ENCODE measurements at places on chromosomes 4 and X.

- DNase-seq = peak; percentile 23
Observed at GRCh38 chr4:151524610-151525009, 115.6 kb downstream of the FHIP1A start.

DNA sequence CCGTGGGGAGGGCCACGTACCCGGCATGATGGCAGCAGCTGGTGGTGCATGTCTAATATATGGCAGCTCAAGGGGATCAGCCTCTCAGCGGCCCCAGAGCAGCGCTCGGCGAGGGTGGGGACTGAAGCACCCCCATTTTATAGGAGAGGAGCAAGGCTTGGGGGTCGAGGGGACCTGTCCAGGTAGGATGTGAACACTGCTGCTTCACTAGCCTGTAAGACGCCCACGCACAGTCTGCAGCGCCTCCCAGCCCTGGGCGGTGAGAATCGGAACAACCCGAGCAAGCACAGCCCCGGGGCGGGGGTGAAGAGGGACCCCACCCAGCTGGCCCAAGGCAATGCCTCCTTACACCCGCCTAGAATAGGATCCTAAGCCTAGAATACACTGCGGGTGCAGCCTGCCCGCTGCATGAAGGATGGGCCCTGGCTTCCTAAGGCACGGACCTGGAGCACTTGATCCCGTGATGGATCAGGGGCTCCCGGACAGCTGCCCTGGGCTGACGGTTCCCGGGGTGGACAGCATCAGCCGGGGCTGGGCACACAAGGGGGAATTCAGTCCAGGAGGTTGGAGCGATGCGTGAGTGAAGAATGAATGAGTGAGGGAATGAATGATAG lies 17.6 kb downstream of the ADRA2C start:
- DNase-seq = no peak

DNA sequence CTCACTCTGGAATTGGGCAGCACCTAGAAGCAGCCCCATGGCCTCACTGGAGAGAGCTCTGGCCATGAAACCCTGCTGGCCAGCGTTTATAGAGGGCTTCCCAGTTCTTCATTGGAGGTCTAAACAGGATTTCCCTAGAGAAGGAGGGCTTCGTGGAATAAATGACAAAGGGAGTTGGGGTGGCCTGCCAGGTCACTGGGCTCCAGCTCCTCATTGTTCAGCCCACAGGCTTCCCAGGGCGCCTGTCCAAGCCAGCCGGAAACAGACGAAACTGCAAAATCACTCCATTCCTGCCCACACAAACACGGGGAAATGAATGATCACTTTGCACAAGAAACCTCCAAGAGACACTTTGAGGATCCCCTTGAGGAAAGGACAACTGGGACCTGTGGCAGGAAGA lies 189.7 kb downstream of the TSPAN5 start:
- DNase-seq = no peak

DNA sequence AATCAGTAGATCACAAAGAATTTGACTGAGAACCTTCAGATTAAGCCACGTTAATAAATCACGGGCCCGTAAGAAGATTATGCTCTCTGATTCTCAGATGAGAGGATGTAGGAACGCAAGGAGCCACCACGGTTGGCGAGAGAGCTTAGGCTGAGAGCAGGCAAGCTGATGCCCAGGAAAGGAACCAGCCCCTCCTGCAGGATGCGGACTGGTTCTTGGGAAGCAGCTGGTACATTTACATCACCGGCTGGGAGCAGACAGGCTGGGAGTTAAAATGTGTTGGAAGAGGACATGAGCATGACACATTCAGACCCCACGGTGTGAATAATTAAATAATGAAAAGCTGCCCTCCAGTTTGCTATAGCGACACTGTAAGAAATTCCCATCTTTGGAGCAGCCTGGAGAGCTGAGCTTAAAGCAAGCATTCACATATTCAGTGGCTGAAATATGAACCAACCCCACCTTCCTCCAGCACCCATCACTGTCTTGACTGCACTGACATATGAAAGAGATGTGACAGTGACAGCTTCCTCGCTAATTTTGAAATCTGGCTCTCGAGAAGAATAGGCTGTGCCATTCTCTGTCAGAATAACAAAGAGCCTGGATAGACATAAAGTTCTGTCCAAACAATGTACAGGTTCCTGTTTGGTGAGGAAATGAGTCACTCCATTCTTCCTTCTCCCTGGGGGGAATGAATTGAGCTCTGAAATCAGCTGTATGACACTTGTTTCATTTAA lies 33.1 kb downstream of the LNX1 start:
- no peak for DNase-seq

DNA sequence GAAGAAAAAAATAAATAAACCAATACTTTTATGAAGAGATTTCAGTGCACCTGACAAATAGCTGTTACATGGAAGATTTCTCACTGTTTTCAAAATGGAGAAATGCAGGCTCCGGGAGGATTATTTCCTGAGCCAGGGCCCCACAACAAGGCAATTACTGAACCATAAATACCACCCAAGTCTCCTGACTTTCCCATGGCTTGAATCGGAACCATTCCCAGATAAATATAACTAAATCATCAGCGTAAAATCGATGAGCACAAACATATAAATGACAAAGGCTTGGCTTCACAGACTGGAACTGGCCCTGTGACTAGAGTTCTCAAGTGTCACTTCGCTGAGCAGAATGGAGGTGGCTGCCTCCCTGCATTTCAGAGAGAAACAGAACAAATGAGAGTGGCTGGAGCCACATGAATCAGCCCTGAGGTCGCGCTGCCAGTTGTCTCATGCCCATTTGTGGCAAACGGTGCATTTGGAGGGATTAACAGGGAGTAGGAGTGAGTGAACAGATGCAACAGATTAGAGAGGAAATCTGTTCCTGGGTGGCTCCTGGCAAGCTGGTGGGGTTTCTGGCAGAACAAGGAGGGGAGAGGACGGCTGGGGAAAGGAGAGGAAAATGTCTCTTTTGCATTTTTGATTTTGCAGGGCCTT lies 57.3 kb upstream of the STIM2 start:
- DNase-seq = peak; percentile 24

- no peak for DNase-seq
Observed at GRCh38 chr4:176758731-176759130, 34.0 kb downstream of the VEGFC start.

DNA sequence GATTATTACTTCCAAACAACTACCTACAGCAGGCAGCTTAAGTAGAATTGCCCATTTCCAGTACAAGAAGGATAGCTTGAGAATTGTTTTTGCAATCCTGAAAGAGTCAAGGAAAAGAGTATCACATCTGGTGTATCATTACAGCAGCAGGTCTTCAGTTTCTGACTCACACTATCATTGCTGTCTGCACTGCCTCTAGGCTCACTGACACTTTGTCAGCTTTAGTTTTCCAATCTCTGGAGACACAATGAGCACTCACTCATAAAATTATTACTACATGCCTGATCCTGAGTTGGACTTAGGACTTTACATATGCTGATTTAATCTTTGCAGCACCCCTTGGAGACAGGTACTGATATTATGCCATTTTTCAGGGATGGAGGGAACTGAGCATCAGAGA lies 244.6 kb upstream of the BOD1L1 start:
- DNase-seq = no peak

DNA sequence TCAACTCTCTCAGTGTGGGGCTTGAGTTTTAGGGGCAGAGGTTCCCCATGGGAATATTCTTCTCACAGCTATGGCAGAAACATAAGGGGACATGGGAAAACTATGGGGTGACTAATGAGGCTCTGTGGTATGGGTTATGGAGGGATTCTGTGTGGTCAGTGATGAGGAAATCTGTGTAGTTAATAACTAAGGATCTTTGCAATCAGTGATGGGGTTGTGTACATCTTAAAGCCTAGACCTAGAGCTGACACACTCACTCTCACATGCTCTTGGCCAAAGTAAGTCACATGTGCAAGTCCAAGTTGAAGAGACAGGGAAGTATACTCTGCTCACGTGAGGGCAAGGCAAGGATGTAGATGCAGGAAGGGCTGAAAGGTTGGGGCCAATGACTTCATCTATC lies 86.4 kb upstream of the UXT start:
- no peak for DNase-seq

DNA sequence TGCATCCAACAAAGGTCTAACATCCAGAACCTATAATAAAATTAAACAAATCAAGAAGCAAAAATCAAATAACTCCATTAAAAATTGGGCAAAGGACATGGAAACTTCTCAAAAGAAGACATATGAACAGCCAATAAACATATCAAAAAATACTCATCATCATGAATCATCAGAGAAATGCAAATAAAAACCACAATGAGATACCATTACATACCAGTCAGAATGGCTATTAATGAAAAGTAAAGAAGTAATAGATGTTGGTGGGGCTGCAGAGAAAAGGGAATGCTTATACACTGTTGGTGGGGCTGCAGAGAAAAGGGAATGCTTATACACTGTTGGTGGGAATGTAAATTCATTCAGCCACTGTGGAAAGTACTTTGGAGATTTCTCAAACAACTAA lies 465.8 kb downstream of the ZIC3 start:
- no peak for DNase-seq

DNA sequence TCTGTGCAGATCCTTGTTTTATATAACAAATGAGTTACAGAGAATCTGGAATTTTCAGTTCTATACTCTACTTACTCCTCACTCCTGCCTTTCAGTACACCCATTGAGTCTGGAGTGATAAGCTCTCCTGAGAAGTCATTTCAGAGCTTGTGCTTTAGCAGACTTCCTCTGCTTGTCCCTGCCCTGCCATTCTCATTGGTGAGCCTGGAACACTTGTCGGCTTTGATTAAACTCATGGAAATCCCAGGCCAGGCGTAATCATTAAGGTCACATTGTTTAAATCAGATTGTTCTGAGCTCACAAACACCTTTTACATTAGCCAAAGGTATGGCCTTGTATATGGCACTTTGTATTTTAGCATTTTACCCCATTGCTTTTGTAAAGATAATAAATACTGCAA lies 102.7 kb downstream of the CNKSR2 start:
- DNase-seq = no peak

DNA sequence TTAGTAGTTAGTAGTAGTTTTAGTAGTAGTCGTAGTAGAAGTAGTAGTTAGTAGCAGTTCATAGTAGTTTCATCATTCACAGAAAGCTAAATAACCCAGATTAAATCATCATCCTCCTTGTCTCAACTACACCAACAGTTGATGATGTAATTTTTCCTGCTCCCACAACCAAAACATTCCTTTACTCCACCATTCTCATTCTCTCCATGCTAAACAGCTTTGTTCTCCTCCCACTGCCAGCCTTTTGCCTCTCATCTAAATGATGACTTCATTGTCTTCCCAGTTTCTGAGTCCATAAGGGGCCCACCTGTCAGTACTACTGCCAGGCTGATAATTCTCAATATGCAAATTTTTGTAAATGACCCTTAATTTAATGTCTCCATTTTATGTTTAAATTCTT lies 68.9 kb downstream of the ARHGAP24 start:
- no peak for DNase-seq

DNA sequence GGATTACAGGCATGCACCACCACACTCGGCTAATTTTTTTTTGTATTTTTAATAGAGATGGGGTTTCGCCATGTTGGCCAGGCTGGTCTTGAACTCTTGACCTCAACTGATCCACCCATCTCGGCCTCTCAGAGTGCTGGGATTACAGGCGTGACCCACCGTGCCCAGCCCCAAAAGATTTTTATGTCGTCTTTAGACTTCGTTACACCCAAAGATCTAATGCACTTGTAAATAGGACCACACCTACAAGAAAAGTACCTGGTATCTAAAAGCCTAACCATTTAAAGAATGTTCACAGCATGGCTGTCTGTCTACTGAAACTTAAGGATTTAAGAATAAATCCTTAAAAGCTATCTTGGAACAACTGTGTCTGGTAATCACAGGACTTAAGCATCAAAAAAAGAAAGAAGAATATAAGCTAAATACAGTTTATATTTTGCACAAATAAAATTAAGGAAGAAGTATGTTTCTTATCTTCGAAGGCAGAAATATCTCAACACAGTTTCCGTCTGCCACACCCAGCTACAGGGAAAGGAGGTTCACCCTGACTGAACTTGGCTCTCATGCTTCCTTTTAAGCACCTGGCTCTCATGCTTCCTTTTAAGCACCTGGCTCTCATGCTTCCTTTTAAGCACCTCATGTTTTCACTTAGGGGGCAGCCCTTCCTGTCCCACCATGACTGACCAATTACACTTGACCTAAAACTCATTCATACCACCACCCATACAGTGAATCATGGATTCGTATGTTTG lies 92.0 kb upstream of the STS start:
- DNase-seq = no peak

DNA sequence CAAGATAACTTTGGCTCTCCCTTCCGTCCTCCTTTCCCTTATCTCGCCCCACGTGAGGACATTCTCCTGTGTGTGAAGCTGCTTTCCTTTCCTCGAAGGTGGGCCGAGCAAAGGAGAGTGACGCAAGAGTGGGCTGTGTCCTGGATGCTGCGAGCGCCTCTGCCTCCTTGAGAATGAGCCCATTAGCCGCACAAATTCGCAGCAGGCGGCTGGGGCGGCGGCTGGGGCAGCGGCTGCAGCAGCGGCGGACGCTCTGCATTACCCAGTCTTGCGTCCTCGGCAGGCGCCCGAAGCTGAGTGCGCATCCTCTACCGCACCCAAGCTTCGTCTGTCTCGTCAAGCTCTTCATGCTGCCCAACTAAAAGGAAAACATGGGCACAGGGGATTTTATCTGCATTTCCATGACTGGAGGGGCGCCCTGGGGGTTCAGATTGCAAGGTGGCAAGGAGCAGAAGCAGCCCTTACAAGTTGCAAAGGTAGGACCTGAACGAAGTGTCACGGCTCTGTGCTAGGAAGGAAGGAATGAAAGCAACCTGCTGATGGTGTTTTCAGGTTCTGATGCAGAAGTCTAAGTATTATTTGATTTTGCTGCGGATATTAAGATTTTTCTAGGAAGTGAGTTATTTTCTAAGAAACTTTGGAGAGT lies at the start of gene SYNPO2:
SYNPO2 (plus strand) TSS at position 189 of the 646 bp plus-strand sequence; CDS start at position 372, 183 bp downstream.
- peak; percentile 79 for DNase-seq

- DNase-seq = no peak
Observed at GRCh38 chrX:40006106-40007017, 91.4 kb downstream of the BCOR start.

All from prostate gland (tissue), 2 donors.